ENCODE measurements at places on chromosomes 5 and 9. TPM values are rescaled to one million over a fixed set of nuclear protein-coding genes. Genes with fewer than 3 reads are reported as not detected.

FOXD1 gene
- 9.9 TPM for total RNA-seq

RANBP3L gene
- 4.5 TPM for total RNA-seq

RAI14 gene
- 99.8 TPM for total RNA-seq

HINT1 gene
- 133 TPM for total RNA-seq

DNA sequence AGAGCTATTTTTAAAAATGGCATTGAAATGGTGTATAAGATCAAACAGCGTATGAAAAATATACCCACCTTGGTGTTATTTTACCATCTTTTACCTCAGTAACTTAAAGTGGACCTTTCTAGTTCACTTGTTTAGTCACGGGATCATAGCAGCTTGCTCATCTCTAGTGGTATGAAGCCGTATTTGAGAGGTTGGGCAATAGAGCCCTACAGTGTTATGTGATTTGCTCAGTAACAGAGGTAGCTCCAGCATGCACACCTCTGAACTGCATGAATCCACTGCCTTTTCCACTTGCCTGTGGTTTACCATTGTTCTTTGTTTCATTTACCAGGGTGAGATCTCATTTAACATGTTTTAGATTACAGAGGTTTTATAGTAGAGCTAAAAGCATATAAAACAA is 134.4 kb downstream of the ATG10 start:
- no peak for DNase-seq

DNA sequence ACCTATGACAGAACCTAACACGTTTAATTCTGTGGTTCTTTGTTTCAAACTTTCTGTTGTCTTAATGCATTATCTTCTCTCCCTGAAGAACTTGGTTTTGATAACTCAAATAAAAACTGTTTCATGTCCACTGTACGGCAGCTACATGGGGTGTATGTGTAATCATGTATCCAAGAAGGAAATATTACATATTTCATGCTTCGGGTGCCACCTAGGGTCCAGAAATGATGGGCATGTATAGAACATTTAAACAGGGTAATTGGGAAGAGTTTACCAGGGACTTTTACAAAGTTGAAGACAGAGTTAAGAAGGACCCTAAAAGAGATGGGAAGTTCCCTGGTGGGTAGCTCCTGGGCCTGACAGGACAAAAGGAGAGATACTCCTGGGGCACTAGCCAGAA is 291.3 kb downstream of the FBXL7 start:
- DNase-seq = no peak

DNA sequence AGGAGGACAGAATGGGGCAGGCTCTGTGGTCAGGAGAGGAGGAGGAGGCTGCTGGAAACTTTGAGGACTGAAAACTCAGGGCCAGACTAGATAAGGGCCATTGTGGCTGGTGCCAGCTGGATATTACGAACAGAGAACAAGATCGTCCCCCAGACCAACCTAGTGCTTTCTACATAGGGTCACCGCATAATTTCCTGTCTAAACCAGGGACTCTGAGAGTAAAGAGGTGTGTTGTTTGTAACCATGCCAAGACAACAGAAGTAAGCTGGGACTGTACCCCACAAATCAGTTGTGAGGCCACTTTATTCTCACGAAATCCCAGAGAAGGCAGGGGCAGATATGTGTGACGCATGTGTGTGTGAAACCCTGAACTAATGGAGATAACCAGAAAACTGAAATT is 20.3 kb upstream of the GFPT2 start:
- DNase-seq = no peak

GRCh38 chr5:169064093-169064492 is 236.8 kb downstream of the SLIT3 start:
- no peak for DNase-seq

DNA sequence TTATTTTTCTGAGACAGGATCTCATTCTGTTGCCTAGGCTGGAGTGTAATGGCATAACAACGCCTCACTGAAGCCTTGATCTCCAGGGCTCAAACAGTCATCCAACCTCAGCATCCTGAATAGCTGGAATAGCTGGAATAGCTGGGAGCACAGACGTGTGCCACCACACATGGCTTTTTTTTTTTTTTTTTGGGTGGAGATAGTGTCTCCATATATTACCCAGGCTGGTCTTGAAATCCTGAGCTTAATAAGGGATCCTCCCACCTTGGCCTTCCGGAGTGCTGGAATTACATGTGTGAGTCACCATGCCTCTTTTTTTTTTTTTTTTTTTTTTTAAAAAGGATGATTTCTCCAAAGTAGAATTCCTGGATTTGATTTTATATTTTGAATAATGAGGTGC is 60.7 kb downstream of the NSD1 start:
- no peak for DNase-seq

GRCh38 chr5:171521219-171521633 is 101.8 kb downstream of the FGF18 start:
- DNase-seq = peak; percentile 86

Data from aorta (tissue), 5 donors.